Head of caudate nucleus (tissue), 42 donors: ENCODE measurements at places on chromosomes 5 and 9.

- no peak for DNase-seq
These were observed 68.6 kb upstream of the CPEB4 start for GRCh38 chr5:173819521-173819920.

DNA sequence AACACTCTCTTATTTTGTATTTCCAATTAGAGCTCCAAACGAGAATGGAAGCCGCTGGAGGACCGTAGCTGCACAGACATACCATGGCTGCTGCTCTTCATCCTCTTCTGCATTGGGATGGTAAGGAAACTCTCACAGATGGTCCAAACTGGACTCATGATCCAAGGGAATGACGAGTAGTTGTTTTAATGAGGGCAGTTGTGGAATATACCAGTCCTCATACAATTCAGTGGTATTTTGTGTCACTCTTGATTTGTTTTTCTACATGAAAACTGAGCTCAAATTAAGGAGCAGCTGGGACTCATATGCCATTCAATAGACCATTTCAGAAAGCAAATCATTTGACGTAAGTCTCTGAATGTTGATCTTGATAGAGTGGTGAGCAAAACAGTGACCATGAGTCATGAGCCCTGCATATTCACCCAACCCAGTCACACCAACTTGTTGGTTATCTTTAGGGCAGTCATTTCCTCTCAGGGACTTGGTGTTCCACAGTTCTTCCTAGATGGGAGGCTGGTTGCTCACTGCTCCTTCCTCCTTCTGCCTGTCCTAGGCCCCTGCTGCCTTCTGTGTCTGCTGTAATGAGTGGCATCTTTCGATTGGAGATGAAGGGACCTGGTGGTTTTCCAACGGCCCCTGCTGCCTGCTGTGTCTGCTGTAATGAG is 54.9 kb downstream of the SLC44A1 start:
- no peak for DNase-seq

- no peak for DNase-seq
These were observed 7.0 kb downstream of the CRAT start for GRCh38 chr9:129103595-129103965.

DNA sequence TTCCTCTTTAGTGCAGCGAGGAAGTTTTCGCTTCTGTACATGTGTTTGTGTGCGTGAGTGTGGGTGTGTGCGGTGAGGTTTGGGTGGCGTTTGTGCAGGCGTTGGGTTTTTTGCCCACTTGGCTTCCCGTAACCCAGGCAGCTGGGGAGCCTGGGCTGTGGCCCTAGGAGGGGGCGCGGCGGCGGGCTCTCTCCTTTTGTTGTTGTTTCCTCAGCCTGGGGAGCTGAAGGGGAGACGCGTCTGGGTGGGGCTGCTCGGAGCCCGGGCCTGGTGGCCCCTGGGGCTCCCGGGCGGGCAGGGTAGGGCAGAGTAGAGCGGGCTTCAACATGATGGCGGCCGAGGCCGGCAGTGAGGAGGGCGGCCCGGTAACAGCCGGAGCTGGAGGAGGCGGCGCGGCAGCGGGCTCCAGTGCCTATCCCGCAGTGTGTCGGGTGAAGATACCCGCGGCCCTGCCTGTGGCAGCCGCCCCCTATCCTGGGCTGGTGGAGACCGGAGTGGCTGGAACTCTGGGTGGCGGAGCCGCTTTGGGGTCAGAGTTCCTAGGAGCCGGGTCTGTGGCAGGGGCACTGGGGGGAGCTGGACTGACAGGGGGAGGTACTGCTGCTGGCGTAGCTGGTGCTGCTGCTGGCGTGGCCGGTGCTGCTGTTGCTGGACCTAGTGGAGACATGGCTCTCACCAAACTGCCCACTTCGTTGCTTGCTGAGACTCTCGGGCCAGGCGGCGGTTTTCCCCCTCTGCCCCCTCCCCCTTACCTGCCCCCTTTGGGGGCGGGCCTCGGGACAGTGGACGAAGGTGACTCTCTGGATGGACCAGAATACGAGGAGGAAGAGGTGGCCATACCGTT is 665 bp downstream of the RASA1 start:
- peak; percentile 80 for DNase-seq

- no peak for DNase-seq
These were observed 45.5 kb downstream of the IARS1 start for GRCh38 chr9:92247981-92248380.
